NCI-H187 (cell line): ENCODE measurements at places on chromosomes 7 and 10.

DNA sequence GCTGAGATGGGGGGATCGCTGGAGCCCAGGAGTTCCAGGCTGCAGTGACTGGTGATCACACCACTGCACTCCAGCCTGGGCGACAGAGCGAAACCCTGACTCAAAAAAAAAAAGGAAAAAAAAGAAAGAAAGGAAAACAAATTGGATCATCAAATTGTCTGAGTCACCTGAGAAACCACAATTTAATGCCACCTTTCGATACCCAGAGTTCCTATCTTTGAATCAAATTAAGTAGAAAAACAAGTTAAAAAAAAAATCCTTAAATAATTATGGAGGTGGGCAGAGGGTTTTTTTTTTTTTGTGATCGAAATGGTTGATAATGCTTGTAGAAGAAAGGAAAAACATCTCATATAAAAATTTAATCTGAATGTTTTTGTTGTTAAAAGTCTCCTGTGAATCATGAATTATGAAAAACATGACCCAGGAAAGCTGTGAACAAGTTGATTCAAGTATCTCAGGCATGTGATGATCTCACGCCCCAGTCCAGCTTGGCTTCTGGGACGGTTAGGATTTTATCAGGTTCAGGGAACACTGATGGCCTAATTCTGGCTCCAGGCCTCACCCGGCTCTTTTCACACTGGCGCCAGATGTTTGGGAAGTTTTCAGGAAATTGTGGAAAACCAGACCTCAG is 25.3 kb upstream of the CUX1 start:
- DNase-seq = no peak

GRCh38 chr7:36260481-36260880 is 107.4 kb downstream of the EEPD1 start:
- DNase-seq = no peak

DNA sequence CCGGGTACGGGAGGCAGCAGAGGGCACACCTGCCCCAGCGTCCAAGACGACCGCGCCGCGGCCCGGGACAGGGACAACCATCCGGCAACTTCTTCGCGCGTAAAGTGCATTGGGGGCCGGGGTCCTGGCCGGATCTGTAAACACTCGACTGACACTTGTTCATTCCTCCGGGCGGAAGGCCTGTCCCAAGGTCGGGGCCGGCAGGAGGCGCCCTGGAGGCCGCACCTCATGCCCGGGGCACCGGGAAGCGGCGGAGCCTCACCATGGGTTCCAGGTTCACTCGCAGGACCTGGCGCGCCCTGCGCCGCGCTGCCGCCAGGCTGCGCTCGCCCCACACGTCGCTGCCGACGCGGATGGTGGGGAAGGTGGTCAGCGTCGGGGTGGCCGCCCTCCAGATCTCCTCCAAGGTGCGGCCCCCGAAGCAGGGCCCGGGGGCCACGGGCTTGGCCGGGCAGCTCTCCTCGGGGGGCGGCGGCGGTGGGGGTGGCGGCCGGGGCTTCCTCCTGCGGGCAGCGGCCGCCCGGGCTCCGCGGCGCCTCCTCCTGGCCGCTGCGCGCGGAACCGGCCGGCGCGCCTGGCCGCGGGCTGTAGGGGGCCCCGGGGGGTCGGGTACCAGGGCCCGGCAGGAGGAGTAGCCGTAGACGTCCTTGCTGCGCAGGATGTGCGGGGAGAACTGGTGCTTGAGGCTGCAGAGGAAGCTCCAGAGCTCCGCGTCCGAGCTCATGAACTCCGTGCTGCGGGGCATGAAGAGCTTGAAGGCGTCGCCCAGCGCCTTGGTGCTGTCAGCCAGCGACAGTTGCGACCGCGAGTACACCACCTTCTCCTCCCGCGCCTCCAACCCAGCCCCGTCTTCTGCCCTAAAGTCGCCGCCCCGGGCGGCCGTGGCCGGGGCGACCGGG is 746 bp downstream of the CCDC71L start:
- DNase-seq = peak; percentile 54

- DNase-seq = no peak
Observed at GRCh38 chr7:117249696-117250095, 73.2 kb downstream of the WNT2 start.

DNA sequence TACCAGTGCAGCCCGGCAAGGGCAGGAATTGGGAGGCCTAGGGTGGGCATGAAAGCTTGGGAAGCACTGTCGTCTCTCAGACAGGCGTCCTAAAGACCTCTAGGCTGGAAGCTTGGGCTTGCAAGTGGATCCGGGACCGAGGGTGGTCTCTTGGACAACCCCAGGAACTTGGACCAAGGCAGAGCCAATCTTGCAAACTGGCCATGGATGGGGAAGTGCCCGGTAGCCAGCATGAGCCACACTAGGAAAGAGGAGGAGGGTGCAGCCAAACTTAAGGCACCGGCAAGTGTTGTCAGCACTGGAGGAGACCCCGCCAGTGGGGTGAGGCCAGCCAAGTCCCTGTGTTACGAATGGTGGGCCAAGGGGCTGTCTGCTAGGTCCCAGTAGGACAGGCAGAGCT is 8.5 kb downstream of the LRIT2 start:
- no peak for DNase-seq
